CD4-positive, alpha-beta T cell treated with Interleukin-15 for 4 hours (primary cell): ENCODE measurements at places on chromosomes 6 and 20.

- DNase-seq = no peak
These were observed 13.2 kb upstream of the RNF8 start for GRCh38 chr6:37340639-37340943.

- no peak for DNase-seq
These were observed 1.6 kb downstream of the KIAA0408 start for GRCh38 chr6:127457456-127458064.

GRCh38 chr6:26312501-26313397 lies 52.2 kb upstream of the BTN3A2 start:
- peak; percentile 86 for DNase-seq

DNA sequence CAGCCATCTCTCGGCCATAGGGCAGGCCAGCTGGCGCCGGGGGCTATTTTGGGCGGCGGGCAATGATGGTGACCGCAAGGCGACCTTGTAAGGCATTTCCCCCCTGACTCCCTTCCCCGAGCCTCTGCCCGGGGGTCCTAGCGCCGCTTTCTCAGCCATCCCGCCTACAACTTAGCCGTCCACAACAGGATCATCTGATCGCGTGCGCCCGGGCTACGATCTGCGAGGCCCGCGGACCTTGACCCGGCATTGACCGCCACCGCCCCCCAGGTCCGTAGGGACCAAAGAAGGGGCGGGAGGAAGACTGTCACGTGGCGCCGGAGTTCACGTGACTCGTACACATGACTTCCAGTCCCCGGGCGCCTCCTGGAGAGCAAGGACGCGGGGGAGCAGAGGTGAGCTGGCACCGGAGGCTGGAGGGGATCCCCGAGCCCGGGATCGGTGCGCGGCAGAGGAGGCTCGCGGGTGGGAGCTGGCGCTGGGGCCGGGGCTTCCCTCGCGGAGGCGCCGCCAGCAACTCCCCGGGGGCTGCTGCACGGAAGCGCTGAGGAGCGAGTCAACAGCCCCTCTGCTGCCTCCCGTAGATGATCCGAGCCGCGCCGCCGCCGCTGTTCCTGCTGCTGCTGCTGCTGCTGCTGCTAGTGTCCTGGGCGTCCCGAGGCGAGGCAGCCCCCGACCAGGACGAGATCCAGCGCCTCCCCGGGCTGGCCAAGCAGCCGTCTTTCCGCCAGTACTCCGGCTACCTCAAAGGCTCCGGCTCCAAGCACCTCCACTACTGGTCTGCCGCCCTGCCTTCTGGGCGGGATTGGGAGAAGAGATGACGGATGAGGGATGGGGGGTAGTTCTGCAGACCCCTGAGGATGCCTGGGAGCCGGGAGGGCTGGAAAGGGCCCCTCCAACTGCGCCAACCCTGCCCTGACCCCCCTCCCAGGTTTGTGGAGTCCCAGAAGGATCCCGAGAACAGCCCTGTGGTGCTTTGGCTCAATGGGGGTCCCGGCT lies at the start of the genes CTSA and NEURL2:
Gene CTSA, plus strand, starts transcription at position 351 of the 999 bp plus-strand sequence. Its CDS starts 234 bp downstream, at position 585.
Gene NEURL2, minus strand, starts transcription at position 224 of the 999 bp plus-strand sequence. Its CDS starts 217 bp downstream, at position 7.
- DNase-seq = peak; percentile 78

GRCh38 chr6:26115226-26115625 lies 28.0 kb downstream of the HFE start:
- DNase-seq = no peak

GRCh38 chr6:25694366-25694765 lies 42.4 kb downstream of the SCGN start:
- DNase-seq = no peak
